ENCODE measurements at places on chromosomes 16 and 17.

- DNase-seq = no peak
Measured at GRCh38 chr17:29612404-29613280, 10.1 kb downstream of the CORO6 start.

GRCh38 chr17:19716108-19717030, at the start of gene SLC47A2:
Gene SLC47A2, minus strand, starts transcription at chr17:19716584. Its CDS starts 29 bp downstream, at chr17:19716555.
- no peak for DNase-seq

DNA sequence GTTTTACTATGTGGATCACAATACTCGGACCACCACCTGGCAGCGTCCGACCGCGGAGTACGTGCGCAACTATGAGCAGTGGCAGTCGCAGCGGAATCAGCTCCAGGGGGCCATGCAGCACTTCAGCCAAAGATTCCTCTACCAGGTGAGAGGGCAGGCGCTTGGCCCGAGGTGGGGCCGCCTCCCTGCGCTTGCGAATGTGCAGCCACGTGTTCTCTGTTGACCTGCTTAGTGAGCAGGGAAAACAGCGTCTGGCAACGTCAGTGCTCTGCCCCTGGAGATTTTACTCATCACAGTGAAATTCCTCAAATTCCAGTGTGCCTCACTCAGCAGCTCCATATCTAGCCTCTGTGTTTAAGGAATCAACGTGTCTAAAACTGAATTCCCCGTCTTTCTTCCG, 33.4 kb upstream of the CLEC18A start:
- no peak for DNase-seq

DNA sequence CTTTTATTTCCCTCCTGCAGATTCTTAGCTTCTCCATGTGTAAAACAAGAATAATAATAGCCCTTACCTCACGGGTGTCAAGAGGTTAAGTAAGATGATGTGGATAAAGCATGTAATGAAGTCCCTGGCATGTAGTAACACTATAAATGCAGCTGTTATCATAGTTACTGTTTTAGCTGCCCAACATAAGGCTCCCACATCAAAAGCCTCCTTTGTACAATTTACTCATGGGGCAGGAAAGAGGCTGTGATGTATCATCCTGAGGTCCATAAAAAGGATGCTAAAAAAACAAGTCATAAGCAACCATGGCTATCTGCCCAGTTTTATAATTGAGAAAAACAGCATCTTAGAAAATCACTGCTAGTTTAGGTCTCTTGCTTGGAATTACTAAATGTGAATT, 339.7 kb downstream of the CA10 start:
- DNase-seq = peak; percentile 58

GRCh38 chr16:65767125-65767524, 599.4 kb upstream of the CDH5 start:
- DNase-seq = no peak

GRCh38 chr17:34665150-34665806, 85.9 kb downstream of the TMEM132E start:
- DNase-seq = no peak

DNA sequence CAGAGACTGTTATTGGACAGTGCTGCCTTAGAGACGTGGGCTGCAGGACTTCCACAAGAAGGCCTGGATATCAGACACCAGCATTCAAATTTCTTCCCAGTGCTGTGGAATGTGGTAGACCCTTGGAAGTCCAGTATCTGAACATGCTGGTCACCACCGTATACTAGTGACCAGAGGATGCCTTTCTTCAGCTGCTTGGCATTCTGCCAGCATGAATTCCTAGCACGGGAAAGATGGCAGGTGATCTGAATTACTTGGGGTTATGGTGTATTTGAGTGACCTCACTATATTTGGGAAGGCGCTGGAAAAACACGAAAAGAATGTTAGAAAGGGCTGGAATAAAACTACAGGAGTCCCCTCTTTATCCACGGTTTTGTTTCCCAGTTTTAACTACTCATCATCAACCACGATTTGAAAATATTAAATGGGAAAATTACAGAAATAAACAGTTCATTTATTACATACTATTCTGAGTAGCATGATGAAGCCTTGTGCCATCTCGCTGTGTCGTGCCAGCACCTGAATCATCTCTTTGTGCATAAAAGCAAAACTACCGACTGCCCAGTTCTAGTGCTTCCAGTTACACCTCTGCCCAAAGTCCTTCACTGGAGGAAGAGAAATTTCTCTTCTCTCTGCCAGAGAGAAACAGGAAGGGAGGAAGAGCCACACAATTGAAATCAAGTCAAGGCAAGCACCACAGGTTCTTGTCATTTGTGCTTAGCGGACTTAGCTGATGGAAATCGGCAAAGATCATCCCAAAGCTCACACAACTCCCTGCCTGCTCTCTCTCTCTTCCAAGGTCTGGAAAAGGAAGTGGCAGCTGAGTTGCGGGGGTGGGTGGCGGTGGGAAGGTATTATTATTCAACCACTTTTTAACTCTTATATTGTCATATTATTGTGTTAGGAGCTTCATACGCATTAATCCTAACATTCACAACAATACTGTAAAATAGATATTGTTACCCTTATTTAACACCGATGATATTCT, 1.4 kb upstream of the CHST4 start:
- DNase-seq = no peak

DNA sequence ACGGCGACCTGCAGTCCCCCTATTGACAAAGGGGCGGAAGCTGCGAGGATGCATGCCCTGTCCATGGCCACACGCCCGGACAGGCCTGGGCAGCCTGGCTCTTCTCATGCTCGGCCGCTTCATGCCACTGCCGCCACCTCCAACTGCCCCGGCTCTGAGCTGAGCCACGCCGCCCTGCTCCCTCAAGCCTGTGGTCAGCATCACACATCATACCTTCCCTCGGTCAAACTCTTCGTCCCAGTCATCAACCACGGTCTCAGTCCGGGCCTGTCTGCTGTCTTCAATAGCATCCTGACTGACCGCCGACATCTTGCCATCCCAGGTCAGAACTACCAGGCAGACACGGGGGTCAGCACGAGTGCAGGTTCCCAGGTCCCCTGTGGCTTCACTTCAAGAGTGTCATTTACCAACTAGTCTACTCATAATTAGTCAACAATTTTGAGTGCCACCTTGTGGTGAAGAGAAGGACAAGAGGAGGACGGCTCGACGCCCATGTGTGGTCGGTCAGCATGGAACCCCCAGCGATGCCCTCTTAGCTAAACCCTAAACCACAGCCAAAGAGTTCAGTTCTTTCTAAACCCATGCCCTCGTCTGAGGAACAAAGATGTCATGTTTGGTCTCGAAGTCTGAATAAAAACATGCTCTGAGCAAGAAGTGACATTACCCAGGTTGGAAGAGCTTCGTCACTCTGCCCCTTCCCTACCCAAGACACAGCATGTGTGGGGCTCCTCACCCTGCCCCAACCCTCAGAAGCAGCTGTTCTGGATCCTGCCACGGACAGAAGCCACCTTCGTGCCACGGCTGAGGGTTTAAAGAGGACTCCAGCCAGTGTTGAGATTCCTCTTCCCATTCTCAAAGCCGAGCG, 16.9 kb upstream of the CYTH1 start:
- DNase-seq = no peak

GRCh38 chr17:1186923-1187771, 7.4 kb upstream of the ABR start:
- peak; percentile 68 for DNase-seq

DNA sequence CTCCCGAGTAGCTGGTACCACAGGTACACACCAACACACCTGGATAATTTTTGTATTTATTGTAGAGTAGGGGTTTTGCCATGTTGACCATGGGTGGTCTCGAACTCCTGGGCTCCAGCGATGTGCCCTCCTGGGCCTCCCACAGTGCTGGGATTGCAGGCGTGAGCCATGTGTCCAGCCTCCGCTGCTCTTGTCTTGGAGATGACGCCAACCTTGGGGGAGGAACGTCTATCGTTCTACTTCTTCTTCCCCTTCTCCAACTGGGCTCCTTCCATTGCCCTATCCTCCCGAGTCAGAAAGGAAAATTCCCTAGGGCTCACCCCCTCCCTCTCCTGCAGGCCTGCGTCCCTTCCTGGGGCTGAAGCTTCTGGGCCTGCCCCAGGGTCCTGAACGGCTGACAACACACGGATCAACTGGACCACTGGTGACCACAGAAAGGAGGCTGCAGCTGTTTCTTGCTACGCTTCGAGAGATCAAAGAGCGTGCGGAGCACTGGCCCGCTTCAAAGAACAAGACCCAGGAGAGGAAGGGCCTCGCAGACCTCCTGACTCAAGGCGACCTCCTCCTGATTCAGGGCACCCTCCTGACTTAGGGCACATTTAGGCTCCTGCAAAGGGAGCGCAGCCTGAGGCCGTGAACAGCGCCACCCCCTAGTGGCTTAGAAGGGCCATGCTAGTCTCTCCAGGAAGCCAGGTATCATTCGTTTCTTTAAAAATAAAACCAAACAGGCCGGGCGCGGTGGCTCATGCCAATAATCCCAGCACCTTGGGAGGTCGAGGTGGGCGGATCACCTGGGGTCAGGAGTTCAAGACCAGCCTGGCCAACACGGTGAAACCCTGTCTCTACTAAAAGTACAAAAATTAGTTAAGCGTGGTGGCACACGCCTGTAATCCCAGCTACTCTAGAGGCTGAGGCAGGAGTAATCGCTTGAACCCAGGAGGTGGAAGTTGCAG, 48.5 kb upstream of the HELZ start:
- peak; percentile 47 for DNase-seq

- no peak for DNase-seq
Measured at GRCh38 chr17:9179602-9180001, 158.3 kb downstream of the NTN1 start.

DNA sequence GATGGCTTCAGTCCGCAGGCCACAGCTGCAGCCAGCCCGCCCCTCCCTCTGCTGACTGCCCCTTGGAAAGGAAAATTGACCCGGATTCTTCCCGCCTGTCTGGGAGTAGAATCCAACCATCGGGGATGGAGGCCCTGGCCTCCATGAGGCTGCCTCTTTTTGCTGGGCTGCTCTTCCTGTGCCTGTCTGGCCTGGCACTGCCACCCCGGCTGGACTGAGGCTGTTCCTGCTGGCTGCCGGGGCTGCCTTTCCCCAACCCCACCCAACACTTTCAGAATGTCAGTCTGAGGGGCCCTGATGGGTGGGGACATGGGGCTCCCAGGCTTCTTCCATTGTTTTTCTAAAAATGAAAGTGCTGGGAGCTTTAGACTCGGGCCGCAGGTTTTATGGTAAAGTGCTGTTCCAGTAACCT, 7.3 kb downstream of the BAHCC1 start:
- DNase-seq = no peak

- no peak for DNase-seq
Measured at GRCh38 chr17:77160091-77160874, 19.5 kb downstream of the SEC14L1 start.

- no peak for DNase-seq
Measured at GRCh38 chr16:12160249-12160648, 183.7 kb downstream of the SNX29 start.

GRCh38 chr17:49190932-49191331, 19.4 kb downstream of the GNGT2 start:
- DNase-seq = peak; percentile 31

DNA sequence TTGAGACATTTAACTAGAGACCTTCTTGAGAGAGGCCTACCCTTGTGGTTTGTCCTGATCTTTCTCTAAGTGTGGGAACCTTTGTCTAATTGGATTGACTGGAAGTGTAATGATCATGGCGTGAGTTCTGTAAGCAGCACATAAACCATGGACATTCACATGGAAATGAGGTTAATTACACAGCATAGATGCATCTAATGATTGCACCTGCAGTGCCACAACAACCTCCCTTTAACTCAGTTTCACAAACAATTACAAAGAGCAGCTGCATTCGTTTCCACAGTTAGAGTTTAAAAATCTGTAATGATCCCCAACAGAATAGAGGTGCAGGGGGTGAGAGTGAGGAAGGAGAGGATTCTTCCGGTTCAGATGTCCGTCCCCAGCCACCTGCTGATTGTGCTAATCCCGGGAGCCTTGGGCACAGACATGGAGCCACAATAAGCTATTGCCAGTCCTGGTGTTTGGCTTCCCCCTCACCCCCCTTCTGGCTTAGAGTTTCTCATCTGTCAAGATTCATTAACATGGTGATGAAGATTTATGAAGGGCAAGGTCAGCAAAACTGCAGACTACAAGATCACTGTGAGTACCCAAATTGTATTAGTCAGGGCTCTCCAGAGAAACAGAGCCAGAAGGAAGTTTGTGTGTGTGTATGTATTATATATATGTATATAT, 659.2 kb upstream of the SOX9 start:
- no peak for DNase-seq

DNA sequence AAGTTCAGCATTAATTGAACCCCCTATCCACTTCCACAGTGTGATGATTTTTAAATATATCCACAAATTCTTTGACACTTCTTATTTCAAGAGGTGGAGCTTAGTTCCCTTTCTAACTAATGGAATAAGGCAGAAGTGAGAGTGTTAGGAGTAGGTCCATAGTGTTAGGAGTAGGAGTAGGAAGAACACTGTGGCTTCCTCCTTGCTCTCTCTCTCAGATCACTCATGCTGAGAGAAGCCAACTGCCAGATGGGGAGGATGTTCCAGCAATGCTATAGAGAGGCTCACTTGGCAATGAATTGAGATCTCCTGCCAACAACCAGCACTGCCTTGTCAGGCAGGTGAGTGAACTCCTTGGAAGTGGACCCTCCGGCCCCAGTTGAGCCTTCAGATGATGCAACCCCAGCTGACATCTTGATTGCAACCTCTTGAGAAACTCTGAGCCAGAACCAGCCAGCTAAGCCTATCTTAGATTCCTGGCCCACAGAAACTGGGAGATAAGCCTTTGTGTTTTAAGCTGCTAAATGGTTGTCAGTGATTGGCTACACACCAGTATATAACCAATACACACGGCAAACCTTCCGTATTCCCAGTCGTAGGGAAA, 44.3 kb downstream of the SPECC1 start:
- DNase-seq = no peak

DNA sequence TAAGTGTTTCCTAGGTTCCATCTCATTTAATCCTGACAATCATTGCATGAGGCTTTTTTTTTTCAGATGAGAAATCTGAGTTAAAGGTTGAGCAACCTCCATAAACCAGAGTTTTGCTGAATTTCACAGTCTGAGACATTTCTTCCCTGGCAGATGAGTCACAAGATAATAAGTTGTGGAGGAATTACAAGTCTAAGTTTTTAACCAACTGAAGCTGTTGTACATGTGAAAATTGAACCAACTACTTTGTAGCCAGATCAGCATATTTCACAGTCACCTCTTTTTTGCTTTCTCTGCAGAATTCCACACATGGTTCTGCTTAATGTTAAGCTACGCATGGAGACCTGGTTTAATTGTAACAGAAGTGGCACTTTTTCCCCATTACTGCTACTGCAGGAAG, 765.6 kb downstream of the CDH11 start:
- no peak for DNase-seq
